ENCODE measurements at places on chromosomes 13 and 19.

DNA sequence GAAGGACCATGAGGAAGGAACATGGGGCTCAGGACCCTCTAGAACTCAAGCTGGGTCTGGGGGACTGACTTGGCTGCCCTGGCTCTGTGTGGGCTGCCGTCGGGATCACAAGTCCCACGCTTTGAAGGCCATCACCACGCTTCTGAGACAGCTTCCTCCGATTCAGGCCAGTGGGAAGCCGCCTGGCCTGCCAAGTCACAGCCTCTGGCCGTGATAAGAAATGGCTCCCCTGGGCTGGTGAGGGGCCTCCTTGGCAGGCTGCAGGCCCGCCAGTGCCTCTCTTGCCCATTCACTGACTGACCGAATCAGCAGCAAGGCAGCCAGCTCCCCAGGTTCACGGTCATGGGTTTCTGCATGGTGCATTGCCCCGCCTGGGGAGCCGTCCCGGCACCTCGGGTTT is 48.8 kb downstream of the COMP start:
- no peak for DNase-seq

- DNase-seq, result peak; percentile 93
These were observed at the start of gene DHPS for GRCh38 chr19:12681074-12681987. DHPS (minus strand) TSS chr19:12681880; CDS start chr19:12681766, 114 bp downstream.

GRCh38 chr13:59088716-59089115 is 1075.0 kb downstream of the DIAPH3 start:
- DNase-seq, result no peak

GRCh38 chr19:8208119-8208921 is 850 bp upstream of the CERS4 start:
- no peak for DNase-seq

GRCh38 chr19:46466536-46467196 is 4.7 kb downstream of the PNMA8A start:
- DNase-seq, result no peak

- DNase-seq, result no peak
These were observed 329.6 kb downstream of the SLITRK5 start for GRCh38 chr13:88000787-88001186.

- DNase-seq, result peak; percentile 21
These were observed 65.2 kb downstream of the DACH1 start for GRCh38 chr13:71801781-71802180.

DNA sequence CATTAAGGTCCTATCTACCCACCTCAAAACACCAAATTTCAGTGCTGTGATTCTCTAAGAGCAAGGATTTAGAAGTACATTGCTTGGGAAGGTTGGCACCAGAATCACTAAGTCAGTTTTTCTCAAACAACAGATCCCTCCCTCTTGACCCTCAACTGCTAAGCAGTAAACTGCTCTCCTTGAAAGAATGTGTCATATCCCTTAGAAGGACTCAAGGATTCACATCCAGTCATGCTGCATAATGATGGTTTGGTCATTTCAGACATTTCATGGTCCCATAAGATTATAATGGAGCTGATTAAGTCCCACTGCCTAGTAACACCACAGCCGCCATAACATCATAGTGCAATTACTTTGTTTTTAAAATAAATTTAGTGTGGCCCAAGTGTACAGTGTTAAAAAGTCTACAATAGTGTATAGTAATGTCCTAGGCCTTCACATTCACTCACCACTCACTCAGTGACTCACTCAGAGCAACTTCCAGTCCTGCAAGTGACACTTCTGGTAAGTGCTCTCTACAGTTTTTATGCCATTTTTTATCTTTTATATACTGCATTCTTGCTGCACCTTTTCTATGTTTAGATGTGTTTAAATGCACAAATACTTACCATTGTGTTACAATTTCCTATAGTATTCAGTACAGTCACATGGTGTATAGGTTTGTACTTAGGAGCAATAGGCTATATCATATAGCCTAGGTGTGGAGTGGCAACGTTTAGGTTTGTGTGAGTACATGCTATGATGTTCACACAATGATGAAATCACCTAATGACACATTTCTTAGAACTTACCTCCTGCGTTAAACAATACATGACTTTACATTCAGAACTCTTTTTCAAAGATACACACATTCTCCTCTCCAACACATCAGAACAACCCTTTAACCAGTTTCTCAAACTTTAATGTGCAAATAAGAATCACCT is 15.7 kb upstream of the CCDC169 start:
- DNase-seq, result no peak

- DNase-seq, result no peak
These were observed 218.0 kb downstream of the RBM26 start for GRCh38 chr13:79187917-79188690.

DNA sequence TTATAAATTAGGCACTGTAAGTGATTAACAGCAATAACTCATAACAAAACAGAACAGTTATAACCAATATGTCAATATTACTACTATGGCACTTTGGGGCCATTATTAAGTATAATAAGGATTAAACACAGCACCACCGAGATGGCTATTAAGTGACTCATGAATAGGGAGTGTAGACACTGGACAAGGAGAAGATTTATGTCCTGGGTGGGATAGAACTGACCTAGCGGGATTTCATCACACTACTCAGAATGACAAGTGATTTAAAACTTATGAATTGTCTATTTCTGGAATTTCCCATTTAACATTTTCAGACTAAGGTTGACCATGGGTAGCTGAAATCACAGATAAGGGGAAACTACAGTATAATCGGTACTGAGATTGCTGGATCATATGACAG is 79.0 kb upstream of the SLC7A1 start:
- DNase-seq, result no peak

DNA sequence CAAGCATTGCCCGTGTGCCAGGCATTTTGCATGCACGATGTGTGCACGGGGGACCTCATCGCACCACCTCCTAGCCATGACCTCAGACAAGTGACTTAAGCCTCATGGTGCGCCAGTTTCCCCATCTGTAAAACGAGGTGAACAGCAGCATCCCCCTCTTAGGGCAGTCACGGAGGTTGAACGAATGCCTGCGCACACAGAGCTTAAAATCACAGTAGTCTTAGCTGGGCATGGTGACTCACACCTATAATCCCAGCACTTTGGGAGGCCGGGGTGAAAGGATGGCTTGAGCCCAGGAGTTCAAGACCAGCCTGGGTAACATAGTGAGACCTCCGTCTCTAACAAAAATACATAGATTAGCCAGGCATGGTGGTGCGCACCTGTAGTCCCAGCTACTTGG is 48.6 kb downstream of the PIN1 start:
- no peak for DNase-seq

DNA sequence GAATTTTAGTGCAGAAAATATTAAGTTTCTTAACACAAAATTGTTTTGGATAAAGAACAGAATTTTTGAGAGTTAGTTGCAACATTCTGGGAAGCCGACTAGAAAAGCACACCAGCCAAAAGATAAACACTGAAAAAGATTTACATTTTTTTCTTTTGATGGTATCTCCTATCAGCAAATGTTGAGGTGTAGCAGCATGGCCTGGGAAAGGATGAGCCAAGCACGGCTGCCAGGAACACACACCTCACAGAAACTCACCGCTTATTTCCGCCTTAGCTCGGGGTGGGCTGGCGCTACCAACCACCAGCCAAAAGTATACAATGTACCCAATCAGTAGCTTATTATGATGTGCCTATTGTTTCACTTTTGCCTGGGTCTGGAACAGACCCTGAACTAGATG is 134.7 kb downstream of the MIPEP start:
- DNase-seq, result no peak

DNA sequence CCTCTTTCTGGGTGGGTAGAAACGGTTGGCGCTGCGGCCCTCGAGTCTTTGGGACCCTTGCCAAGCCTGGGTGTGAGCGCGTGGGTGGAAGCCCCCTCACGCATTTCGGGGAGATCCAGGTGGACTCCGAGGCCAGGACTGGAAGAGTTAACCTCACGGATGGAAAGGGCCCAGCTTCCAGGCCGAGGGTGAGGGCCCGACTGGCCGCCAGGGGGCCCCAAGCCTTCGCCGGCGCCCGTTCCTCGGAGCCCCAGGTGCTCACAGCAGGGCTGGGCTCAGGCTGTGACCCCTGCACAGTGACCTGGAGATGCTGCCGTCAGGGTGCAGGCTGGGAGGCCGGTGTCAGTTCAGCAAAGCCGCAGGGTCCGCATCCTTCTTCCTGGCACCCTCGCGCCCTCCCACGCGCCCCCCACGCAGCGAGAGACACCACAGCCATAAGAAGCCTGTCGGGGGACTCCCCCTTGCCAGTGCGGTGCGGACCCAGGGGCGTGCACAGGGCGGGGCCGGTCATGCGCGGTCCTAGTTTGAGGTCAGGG is 34.2 kb upstream of the TMEM255B start:
- no peak for DNase-seq

DNA sequence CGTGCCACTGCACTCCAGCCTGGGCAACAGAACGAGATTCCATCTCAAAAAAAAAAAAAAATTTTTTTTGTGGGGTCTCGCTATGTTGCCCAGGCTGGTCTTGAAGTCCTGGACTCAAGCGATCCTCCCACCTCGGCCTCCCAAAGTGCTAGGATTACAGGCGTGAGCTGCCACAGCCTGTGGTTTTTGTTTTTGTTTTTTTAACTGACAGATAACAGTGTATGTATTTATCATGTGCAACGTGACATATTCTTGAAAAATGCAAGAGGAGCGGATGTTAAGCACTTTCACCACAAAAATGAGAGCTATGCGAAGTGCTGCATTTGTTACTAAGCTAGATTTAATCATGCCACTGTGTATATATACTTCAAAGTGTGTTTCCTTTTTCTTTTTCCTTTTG is 49.0 kb downstream of the ARHGEF18 start:
- no peak for DNase-seq

DNA sequence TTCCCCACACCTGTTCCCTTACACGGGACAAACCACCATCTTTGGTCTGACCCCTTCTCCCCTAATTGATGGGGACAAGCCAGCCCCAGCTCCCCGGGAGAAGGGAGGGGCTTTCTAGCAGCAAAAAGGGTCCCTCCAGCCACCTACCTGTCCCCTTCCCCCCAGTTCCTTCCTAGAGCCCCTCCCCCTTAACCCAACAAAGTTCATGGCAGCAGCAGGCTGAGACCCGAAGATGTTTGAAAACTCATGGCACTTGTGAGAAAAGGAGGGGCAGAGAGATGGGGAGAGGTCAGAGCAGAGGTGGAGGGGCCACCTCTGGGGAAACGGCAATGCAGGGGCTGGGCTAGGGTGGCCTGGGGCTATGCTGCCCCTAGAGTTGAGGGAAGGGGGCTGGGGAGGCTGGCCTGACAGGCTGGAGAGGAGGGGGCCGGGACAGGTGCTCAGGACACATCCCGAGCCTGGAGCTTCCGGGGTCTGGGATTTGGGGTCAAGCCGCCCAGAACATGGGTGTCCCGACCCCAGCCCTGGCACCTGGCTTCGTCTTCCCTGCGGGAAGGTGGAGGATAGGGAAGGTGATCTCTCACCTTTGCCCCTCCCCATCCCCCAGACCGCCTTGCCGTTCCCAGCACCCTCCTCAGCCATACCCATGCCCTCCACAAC is 12.5 kb upstream of the ASF1B start:
- no peak for DNase-seq

GRCh38 chr13:83996415-83996814 is 114.1 kb upstream of the SLITRK1 start:
- DNase-seq, result no peak

DNA sequence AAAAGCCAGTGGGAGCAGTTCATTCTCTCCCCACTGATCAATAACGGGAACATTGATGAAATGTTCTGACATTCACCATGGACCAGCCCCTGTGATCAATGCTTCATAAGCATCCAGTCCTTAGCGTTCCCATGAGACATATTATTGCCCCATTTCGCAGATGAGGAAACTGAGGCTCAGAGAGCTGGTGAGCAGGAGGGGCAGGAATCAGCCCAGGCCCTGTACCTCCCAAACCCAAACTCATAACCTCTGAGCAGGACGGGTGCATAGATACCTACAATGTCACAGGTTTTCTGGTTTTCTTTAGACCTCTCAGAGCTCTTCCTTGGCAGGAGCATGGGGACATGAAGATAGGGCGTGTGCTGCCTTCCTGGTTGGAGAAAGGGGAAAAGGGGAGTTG is 2.1 kb downstream of the MCOLN1 start:
- no peak for DNase-seq

GRCh38 chr19:44746946-44747738 is 1.4 kb upstream of the BCL3 start:
- no peak for DNase-seq

DNA sequence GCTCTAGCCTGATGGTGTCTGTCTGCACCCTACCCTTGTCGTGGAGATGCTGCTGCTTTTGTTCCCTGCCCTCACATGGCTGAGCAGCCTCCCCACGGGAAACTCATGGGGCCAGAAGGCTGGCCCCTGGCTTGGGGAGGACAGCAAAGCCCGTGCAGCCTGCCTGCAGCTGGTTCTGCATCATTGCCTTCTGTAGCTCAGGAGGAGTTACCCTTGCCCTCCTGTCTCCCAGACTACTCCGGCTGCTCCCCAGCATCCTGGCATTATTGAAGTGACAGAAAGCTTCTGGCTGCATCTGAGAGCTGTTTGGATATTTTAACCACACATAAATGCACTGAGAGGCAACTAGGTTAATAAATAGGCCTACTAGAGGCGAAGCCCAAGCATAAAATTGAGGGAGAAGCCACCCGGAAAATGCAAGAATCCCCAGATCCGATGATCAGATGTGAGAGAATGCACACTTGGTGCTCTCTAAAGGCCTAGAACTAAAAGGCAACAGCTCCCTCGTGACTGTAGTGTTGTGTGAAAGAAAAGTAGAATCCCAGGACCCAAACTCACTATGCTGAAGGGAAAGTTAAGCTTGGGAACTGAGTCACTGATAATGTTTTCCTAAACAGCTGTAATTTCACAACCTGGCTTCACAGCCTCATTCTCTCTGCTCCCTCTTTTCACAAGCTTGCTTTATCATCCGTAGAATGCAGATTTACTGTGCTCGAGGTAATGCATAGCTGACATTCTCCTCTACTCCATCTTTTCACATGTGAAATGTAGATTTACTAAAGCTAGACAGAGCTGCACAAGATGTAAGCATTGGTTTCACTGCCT is 110.8 kb downstream of the TNFRSF19 start:
- DNase-seq, result no peak

- DNase-seq, result peak; percentile 69
These were observed 8.3 kb upstream of the TLE6 start for GRCh38 chr19:2969104-2969504.

DNA sequence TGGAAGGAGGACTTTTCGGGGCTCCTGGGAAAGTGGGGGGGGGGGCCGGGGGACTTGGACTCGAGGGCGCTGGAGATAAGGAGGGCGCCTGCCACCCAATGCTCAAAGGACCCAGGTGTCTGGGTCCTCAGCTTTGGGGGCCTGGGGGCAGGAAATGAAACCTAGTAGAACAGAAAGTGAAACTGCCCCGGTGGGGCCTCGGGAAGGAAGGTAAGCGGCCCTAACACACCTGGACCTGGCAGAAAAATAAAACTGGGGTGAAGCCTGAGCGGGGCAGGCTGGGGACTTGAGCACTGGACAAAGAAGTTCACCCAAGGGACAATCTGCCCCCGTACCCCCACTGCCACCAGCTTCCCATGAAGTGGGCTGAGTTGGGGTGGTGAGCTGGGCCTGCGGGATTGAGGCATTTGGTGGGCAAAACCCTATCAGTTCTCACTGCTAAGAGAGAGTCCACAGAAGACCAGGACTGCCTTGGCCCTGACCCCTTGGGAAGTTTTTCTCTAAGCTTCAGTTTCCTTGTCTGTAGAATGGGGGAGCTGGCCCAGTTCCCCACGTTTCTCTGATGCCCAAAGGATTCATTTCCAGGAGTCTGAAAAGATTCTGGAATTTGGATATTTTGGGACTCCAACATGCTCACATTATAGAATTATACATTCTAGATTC is 2.3 kb downstream of the PRKD2 start:
- no peak for DNase-seq
